ENCODE measurements at places on chromosomes 2 and 18.

DNA sequence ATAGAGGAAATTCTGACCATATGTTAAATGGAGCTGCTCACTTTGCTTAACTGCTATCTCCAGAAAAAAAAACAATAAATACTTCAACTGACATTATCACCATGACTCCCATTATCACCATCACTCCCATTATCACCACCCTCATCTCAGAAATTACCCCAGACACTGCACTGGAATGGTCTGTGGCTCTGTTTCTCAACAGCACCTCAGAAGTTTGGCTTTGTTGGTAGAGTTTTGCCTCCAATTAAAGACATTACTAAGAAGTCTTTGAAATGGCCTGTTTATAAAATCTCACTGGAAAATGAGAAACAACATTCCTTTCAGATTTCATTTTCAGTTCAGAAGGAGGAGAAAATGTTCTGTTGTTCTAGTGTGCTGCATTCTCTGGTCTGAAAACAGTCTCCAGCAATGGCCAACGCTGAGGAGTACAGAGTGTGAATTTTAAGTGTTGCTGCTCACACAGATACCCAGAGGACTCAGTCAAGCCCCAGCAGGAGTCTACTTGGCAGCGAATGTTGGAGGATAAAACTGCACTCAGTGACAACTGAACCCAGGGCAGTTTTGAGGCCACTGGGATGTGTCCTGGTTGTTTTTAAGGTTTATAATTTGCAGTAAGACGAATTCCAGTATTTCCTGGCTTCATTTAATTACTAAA, 364.5 kb upstream of the CDH2 start:
- no peak for DNase-seq

- DNase-seq: peak; percentile 31
Measured at GRCh38 chr2:148459377-148459778, 185.2 kb upstream of the EPC2 start.

DNA sequence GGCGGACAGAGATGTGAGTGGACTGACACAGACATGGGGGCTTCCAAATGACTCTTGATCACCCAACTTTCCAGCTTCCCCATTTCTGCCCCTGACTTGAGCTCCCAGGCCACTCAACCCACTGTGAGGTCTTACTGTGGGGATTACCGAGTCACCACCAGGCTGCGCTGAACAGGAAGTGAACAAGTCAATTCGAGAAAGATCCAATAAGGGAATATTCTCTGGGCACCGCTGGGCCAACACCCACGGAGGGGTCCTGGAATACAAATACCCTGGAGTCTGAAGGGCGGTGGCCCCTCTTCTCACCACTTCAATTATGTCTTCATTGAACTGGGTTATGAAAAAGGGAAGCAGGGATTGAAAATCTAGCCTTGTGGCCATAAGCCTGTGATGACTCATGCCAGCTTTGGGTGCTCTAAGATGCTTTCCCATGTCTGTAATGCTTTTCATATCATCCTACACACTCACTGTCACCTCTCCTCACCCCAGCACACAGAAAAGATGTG, 37.7 kb downstream of the BCL11A start:
- DNase-seq: no peak

DNA sequence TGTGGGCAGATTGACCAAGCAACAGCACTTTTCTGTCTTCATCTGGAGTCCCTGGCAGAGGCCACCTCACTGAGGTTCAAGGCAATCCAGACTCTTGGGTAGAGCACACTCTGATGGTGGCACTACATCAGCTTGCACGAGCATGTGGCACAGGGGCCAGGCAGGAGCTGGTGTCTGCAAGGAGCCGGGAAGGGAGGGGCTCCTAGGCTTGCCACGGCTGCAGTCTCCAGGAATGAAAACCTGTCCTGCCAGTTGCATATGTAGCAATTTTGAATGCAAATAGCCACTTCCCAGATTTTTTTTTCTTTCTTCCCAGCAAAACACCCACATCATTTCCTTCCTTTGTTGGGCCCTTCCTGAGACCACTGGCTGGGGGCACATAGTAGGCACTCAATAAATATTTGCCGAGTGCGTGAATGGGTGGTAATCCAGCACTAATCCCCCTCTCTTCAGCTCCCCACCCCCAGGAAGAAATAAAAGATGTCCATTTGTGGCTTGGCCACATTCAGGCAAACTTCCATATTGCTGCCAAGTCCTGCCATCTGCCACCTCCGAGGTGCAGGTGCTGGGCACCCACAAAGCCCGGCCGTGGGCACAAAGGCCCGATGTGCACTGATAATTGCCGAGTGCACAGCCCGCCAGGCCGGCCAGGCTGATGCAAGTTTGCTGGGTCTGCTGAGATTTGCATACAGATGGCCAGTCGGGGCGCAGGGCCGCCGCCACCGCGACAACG, 72.4 kb downstream of the MYCN start:
- DNase-seq: no peak

- DNase-seq: no peak
Measured at GRCh38 chr2:172293952-172294351, 133.4 kb upstream of the ITGA6 start.

GRCh38 chr2:30656079-30656478, 151.2 kb downstream of the CAPN13 start:
- no peak for DNase-seq

DNA sequence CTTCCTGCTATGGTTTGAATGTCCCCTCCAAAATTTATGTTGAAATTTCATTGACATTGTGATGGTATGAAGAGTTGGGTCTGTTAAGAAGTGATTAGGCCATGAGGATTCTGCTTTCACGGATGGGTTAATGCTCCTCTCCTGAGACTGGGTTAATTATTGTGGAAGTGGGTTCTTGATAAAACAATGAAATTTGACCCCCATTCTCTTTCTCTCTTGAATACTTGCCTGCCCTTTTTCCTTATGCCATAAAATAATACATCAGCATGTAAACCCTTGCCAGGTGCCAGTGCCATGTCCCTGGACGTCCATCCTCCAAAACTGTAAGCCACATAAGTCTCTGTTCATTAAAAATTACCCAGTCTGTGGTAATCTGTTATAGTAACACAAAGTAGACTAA, 352.8 kb downstream of the LRRTM4 start:
- no peak for DNase-seq
